MM.1S (cell line): ENCODE measurements at places on chromosomes 12 and 14.

GRCh38 chr14:101889898-101890297 is 74.5 kb upstream of the DYNC1H1 start:
- DNase-seq = no peak

- DNase-seq = no peak
These were observed 501.6 kb downstream of the EGLN3 start for GRCh38 chr14:33449268-33449667.

DNA sequence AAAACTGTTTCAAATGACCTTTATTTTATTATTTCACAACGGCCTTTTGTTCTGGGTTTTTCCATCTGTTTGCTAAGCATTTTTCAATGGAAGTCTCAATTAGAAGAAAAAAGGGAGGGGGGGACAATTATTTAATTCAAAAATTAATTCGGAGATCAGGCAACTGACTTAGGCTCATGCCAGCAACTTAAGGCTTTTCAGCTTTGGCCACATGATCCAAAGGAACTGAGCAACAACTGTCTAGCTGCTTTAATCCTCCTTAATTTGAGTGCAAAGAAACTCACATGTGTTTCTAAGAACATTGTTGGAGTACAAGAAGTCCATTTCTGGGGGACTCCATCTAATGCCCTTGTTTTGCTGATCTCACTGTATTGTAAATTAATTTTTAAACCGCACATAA is 188.0 kb downstream of the EXOC5 start:
- no peak for DNase-seq

DNA sequence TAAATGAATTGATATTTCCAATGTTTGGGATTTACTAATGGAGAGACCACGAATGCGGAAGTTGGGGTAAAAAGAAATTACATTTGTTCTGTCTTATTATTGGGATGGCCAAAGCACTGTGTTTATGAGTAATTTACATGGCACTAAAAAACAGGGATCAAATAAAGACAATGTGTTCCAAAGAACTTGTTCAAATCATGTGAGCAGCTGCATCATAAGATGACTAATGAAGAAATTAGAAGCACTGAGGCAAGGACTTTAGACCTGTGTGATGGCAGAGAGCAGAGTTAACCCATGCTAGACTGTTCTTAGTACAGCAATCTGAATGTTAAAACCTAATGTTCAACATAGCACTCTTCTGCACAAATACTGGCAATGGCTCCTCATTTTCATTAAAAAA is 34.3 kb upstream of the DCN start:
- no peak for DNase-seq

DNA sequence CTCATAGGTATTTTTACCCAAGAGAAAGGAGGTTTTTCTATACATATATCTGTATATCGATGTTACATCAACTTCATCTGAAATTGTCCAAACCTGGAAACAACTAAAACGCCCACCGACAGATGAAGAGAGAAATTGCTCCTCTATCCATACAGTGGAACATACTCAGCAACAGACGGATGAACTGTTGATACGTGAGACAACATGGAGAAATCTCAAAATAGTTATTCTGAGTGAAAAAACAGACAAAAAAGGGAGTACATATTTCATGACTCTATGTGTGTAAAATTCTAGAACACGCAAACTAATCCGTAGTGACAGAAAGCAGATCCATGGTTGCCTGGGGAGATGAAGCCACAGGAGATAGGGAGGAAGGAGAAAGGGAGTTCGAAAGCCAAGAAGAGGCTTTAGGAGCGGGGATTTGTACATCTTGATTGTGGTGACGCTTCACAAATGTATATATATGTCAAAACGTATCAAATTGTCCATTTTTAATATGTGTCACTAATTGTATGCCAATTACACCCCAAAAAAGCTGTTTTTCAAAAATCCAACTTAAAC is 37.6 kb upstream of the C14orf180 start:
- no peak for DNase-seq

DNA sequence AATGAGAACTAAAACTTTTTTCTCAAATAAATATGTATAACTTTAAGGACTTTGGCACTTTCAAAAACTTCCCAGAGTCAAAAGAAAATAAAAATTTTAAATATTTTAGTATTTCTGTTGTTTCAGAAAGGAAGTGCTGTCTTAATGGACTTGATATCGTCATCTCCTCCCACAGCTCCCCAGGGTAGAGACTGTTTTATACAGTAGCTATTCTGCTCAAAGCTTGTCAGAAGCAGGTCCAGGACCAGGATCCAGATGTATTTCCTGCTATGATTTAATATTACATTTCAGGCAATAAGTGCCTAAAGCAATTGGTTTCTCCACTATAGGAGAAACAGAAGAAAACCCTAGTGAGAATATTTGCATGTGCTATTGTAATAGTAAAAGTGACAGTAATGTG is 218.5 kb upstream of the G2E3 start:
- DNase-seq = no peak

- DNase-seq = no peak
These were observed 77.6 kb upstream of the PARP11 start for GRCh38 chr12:3950714-3951320.

DNA sequence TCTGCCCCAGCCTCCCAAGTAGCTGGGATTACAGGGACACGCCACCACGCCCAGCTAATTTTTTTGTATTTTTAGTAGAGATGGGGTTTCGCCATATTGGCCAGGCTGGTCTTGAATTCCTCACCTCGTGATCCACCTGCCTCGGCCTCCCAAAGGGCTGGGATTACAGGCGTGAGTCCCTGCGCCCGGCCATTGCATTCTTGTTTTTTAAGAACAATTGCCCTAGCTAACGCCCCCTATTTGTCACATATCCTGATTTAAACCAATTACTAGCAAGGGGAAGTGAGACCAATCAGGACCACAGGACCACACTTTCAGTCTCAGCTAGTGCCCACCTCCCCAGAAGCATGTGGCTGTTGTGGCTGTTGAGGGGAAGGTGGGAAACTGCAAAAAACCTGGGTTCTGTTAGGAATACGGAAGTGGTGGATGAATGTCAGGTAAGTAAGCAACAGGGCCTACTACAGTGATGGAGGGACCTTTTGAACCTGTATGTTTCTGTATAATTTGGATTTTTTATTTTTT is 37.8 kb upstream of the NFYB start:
- no peak for DNase-seq

- no peak for DNase-seq
These were observed 11.7 kb downstream of the RTL1 start for GRCh38 chr14:100891501-100892445.

GRCh38 chr12:125687403-125687802 is 622.2 kb downstream of the AACS start:
- no peak for DNase-seq

GRCh38 chr12:120332523-120332922 is 4.9 kb upstream of the PLA2G1B start:
- no peak for DNase-seq

GRCh38 chr12:29426498-29426897 is 45.5 kb upstream of the ERGIC2 start:
- DNase-seq = no peak

DNA sequence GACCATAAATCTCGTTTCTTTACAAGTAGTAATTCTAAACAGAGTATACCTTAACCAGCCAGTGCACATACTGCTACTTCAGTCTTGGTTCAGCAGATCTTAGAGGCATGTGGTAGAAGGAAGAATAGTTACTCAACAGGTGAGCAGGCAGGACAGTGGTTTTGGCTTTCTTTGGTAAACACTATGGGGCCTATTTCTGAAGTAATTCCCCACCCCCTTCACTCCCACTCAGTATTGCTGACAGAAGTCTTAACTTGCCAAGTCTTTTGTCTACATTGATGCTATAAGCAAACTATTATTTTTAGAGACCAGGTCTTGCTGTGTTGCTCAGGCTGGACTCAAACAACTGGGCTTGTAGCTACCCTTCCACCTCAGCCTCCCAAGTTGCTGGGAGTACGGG is 68.5 kb downstream of the FBXO34 start:
- peak; percentile 60 for DNase-seq

- no peak for DNase-seq
These were observed 417.6 kb downstream of the NOVA1 start for GRCh38 chr14:26180221-26180620.

- no peak for DNase-seq
These were observed 174.6 kb downstream of the STXBP6 start for GRCh38 chr14:24875203-24875838.

GRCh38 chr12:9632766-9633165 is 25.1 kb upstream of the KLRB1 start:
- no peak for DNase-seq

- no peak for DNase-seq
These were observed 84.2 kb upstream of the TMEM263 start for GRCh38 chr12:106871477-106871876.

DNA sequence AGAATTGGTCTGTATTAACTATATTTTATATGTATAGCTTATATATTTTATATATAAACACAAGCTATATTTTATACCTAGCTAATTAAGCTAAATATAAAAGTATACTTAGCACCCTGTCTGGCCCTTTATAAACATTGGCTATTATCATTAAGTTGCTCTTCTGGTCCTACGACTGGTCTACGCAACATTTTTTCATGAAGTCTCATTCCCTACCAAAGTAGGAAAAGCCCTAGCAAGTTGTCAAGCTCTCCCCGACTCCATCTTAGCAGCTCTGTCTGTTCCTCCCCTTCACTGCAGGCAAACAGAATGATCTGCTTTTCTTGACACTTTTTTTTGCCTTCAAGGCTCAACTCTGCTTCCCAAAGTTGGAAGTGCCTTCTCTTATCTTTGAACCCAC is 36.7 kb upstream of the ELK3 start:
- DNase-seq = no peak

GRCh38 chr14:99033951-99034350 is 238.0 kb downstream of the BCL11B start:
- DNase-seq = no peak

DNA sequence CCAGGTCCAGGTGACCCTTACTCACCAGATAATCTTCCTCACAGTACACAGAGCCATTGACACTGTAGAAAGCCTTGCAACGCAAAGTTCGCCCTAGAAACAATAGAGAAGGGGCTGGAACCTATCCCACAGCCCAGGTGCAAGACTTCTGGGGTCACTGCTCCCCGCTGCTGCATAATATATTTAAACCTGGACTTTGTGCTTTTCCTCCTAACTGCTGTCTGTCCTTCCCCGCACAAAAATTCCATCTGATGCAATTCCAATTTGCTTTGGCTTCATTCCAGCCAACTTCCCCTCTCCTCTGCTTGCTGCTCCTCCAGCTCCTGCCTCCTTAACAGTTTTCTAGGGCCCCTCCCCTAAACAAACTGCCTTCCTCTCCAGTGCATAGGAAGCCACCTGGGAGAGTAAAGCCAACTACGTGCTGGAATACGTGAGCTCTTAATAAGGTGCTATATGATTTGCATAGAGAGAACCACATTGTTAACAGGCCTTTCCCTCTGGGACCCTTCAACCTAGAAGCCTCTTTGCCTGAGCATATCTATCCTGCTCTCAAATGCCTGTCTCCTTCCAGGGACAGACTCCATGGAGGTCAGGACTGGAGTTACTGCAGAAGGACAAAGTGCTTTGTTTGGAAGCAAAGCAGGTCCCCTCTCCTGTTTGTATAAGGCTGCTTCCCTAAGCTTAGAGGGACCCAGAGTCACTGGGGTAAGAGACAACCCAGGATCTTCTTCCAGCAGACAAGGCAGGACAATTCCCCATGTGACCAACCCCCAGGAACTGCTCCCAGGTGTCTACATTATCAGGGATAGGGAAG is 5.5 kb downstream of the AJUBA start:
- DNase-seq = no peak

DNA sequence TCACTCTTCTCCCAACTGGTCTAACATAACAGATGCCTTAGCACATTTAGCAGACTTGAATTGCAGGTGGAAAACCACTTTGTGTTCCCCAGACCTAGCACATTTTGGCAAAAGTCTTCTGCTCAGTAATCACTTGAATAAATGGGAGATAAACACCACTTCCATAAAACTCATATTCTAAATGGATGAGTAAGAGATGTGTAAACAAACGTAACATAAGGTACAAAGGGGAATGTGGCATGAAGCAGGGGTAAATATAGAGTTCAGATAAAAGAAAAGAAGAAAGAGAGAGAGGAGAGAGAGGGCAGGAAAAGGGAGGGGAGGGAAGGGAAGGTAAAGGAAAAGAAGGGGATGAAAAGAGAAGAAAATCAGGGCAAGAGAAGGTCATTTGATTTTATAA is 17.0 kb upstream of the KERA start:
- no peak for DNase-seq

DNA sequence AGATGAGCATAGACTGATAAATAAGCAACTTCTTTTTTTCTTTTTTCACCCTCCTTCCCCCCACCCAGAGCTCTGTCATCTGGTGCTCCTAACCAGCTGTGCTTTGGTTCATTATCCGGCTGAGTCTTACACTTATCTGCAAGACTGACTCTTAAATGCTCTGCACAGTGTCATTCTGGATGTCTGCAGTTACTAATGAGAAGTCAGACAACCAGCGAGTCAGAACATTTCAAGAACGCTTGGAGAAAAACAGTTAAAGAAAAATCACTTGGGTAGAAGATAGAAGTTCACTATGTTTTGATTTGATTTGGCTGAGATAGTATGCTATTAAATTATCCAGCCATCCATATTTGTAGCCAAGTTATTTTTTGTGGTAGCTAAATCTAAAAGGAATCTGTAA is 328.9 kb upstream of the PRICKLE1 start:
- no peak for DNase-seq

DNA sequence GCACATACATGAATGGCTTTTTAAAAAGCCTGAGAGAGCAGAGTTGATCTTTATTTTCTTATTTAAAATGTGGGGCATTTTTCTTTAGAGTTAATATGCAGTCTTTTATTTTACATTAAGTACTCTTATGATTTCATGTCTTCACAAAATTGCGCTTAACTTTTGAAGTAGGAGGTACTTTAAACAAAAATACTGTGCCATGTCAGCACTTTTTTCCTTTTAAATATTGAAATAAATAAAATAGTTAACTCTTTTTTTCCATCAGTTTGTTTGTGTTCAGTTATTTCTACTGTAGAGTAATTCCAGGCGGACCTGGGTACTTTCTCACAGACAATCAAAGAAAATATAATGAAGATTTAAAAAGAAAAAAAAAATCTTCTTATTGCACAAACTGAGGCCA is 231.7 kb downstream of the DPF3 start:
- DNase-seq = no peak

DNA sequence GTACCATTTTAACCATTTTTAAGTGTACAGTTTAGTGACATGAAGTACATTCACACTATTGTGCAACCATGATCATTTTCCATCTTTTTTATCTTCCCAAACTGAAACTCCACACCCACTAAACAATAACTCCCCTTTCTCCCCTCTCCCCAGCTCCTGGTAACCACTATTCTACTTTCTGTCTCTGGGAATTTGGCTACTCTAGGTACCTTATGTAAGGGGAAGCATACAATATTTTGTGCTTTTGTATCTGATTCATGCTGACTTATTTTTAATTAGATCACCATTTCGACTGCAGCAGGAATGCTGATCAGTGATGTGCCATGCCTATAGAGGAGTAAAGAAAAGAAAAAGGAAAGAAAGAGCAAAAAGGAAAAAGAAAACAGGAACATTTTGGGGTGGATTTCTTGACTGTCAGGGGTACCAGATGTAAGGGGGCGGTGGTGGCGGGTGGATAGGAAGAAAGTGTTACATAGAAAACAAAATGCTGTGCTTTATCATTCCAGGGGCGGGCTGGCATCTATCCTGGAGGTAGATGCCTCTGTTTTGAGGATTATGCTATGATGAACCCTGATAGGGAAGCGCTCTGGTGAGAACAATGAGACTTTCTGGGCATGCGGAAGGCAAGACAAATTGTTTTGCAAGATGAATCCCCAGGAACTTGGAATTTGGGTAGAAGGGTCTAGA is 45.2 kb upstream of the CTDSP2 start:
- DNase-seq = no peak
